Anterior cingulate cortex (tissue), 58 donors: ENCODE measurements at places on chromosomes 16 and 17.
A peak's percentile ranks its signal among the peaks of the same experiment; 100 is the strongest.

DNA sequence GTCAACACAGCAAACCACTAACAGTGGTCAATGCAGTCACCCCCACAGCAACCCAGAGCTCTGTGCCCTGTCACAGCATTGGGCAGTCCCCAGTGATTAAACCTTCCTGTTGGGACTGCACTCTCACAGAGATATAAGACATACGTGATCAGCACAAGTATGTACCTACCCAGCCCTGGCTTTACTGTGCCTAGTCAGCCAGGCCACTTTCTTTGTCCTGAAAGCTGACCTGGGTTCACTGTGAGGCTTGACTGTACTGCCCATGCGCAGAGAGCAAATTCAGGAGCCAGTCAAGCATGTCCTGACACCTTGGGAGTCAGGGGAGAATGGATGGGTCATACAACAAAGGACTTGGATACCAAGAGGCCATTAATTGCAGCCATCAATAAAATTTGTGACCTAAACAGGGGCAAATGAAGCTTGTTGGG lies 10.9 kb upstream of the TMEM170A start:
- DNase-seq, result no peak

DNA sequence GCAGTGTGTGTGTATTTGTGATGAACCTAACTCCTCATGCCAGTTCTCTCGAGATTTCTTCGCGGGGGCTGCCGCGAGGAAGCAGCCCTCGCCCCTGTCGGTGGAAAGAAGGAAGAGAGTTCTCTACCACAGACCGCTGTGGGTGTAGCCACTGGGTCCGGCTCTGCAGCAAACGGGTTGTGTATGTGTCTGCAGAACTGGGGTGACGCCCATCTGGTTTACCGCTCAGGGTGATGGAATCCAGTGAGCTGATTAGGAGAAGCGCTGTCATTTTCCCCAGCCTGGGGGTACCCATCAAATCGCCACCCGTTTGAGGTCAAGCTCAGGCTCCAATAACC lies 7.7 kb downstream of the CORO6 start:
- DNase-seq, result peak; percentile 78

DNA sequence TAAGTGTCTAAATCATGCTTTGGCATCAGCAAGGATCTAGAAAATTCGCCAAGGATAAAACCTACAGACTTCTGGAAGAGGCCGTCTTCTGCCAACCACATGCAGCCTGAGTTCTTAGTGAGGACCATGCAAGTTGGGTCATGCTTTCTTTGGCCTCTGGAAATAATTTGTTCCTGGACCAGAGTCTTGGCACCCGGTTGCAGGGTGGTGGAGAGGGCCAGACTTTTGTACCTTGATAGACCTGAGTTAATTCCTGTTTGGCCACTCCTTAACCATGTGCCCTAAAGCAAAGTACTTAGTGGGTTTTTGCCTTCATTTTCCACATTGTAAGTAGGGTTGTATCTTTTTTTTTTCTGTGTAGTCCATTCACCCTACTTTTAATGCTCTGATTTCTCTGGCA lies 283.4 kb upstream of the IRX5 start:
- DNase-seq, result no peak

- peak; percentile 38 for DNase-seq
These were observed 74.0 kb downstream of the SEC14L1 start for GRCh38 chr17:77214743-77215142.

- no peak for DNase-seq
These were observed 191.9 kb upstream of the AXIN2 start for GRCh38 chr17:65753348-65753747.

DNA sequence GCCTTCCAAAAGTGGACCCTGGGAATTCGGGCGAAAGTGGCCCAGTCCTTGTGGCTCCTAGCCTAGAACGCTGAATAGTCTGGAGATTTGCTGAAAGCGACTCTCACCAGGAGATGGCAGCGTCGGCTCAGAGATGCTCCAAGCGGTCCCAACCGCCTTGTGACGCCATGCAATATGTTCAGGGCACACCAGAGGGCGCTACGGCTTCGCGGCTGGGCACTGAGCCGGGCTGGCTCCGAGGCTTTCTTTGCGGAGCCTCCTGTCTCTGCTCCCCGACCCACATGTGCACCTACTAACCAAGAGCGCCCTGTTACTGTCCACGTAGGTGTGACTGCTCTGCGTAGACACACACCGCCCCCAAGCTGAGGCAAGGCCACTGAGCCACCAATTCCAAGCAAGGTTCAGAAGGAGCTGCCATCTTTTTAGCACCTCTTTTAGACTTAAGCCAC lies 36.9 kb downstream of the SYCE1L start:
- peak; percentile 84 for DNase-seq

GRCh38 chr17:72985882-72986720 lies 106.4 kb downstream of the SLC39A11 start:
- peak; percentile 42 for DNase-seq
